Stomach (tissue), 19 donors: ENCODE measurements at places on chromosomes 7 and 10. TPM values are rescaled to one million over a fixed set of nuclear protein-coding genes. Genes with fewer than 3 reads are reported as not detected.
A peak's percentile ranks its signal among the peaks of the same experiment; 100 is the strongest.

DNA sequence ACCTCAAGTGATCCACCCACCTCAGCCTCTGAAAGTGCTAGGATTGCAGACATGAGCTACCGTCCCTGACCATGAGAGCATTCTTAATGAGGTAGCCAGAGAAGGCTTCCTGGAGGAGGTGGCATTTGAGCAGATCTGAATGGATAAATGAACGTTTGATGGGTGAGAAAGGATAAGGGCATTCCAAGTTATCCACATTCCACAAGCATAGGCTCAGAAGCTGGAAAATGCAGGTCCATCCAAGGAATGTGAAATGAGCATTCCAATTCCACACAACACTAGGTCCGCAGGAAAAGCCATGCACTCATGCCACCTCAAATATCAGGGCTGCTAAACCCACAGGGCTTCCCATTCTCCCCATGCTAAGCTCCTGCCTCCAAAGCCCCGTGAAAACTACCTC lies 17.0 kb downstream of the TMEM130 start:
- H3K27me3 ChIP-seq: peaks cover 21% of the 10 kb centered on the region
- no peak overlapping the region for H3K4me3 ChIP-seq
- no peaks in the 10 kb centered on the region for H3K4me1 ChIP-seq
- no peaks in the 10 kb centered on the region for H3K36me3 ChIP-seq

GRCh38 chr7:149873970-149874643 lies 338 bp downstream of the ATP6V0E2 start:
- no peak for DNase-seq
- H3K4me1 ChIP-seq: peaks cover 26% of the 10 kb centered on the region
- H3K27me3 ChIP-seq: no peaks in the 10 kb centered on the region
- peak overlapping the region; percentile 63 for H3K4me3 ChIP-seq
- peak overlapping the region; percentile 37 for H3K27ac ChIP-seq

GIMAP1 gene
- total RNA-seq: 4.8 TPM

DNA sequence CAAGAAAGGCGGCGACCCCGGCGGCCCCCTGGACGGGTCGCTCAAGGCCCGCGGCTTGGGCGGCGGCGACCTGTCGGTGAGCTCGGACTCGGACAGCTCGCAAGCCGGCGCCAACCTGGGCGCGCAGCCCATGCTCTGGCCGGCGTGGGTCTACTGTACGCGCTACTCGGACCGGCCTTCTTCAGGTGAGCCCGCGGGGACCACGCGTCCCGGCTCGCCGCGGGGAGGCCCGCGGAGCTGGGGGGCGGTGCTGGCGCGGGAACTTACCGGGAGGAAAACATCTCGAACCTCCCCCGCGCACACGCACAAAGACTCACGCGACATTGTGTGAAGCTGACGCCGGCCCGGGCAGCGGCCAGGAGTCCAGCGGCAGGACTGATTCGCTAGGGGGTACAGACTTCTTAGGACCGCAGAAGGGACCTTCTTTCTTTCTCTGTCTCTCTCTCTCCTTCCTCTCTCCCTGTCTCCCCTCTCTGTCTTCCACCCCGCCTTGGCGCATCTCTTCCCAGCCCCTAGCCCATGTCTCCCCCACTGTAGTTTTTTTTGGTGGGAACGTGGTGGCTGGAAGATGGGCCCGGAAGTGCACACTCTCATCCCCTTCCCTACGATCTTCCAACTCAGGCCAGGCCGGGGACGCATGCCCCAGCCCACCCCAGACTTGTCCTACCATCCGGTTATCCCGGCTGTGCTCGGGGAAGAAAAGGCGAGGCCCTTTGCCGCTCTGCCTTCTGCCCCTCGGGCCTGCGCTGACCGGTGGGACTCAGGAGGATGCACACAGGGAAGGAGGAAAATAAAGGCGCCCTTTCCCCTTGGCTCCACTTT lies 1.2 kb downstream of the EN2 start:
- no peaks in the 10 kb centered on the region for H3K36me3 ChIP-seq
- peaks cover 96% of the 10 kb centered on the region for H3K27me3 ChIP-seq
- no peak for DNase-seq

DNA sequence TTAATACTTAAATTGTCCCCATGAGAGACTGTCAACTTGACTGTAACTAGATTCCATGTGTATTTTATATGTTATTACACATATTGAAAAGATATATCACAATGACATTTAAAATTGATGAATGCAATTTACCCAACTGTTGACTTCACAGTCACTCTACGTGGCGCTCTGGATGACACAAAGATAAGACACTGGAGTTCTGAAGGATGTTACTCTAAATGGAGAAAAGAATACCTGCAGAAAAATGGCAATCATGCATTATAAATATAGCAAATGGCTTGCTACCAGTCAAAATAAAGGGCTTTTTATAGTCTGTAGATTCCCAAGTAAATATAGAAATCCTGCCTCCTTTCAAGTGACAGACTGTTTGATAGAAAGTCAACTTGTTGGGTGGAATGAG lies 143.6 kb upstream of the KLF6 start:
- H3K27ac ChIP-seq: no peak overlapping the region
- no peaks in the 10 kb centered on the region for H3K27me3 ChIP-seq
- peaks cover 6% of the 10 kb centered on the region for H3K4me1 ChIP-seq
- H3K36me3 ChIP-seq: no peaks in the 10 kb centered on the region

PSMG3 gene
- total RNA-seq: 15.6 TPM

ITGB1 gene
- total RNA-seq: 134 TPM

DNA sequence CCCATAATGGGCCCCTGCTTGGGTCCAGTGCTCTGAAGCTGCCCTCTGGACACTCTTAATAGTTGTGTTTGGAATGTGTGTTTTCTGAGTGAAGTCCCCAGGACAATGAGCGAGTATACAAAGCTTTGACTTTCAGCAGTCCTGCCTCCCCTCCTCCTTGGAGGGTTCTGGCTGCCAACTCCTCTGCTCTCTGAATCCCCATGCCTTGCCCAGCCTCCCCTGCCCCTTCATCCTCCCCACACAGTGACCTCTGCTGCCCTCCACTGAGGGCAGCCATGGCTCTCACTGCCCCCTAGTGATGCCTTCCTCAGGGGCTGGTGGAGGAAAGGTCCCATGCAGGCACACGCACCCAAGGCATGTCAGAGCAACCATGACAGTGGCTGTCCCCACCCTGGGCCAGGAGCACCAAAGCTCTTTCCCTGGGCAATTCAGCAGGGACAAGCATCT lies 40.9 kb downstream of the FRMPD2 start:
- no peak for DNase-seq
- H3K4me3 ChIP-seq: no peak overlapping the region
- no peaks in the 10 kb centered on the region for H3K36me3 ChIP-seq
- H3K27me3 ChIP-seq: peaks cover 4% of the 10 kb centered on the region

- no peaks in the 10 kb centered on the region for H3K27me3 ChIP-seq
- H3K27ac ChIP-seq: no peak overlapping the region
- H3K36me3 ChIP-seq: no peaks in the 10 kb centered on the region
Measured at GRCh38 chr10:94878649-94879048, 59.8 kb upstream of the CYP2C9 start.

GRCh38 chr10:132593389-132593788 lies 55.8 kb downstream of the INPP5A start:
- no peaks in the 10 kb centered on the region for H3K36me3 ChIP-seq
- H3K27ac ChIP-seq: peak overlapping the region; percentile 29
- H3K27me3 ChIP-seq: no peaks in the 10 kb centered on the region
- no peak for DNase-seq
- no peak overlapping the region for H3K4me3 ChIP-seq
- H3K4me1 ChIP-seq: peaks cover 97% of the 10 kb centered on the region

GRCh38 chr7:98077762-98078161 lies 28.9 kb upstream of the LMTK2 start:
- H3K4me1 ChIP-seq: no peaks in the 10 kb centered on the region
- H3K27ac ChIP-seq: peak overlapping the region; percentile 21
- H3K27me3 ChIP-seq: no peaks in the 10 kb centered on the region
- peak; percentile 5 for DNase-seq

PON2 gene
- 14.0 TPM for total RNA-seq

TLX1 gene
- 0.58 TPM for total RNA-seq

GRCh38 chr10:129253865-129254179 lies 213.2 kb upstream of the MGMT start:
- no peak overlapping the region for H3K4me3 ChIP-seq
- H3K36me3 ChIP-seq: no peaks in the 10 kb centered on the region
- peaks cover 15% of the 10 kb centered on the region for H3K27me3 ChIP-seq
- no peak for DNase-seq
- no peak overlapping the region for H3K27ac ChIP-seq

SUN3 gene
- not detected for total RNA-seq

DNA sequence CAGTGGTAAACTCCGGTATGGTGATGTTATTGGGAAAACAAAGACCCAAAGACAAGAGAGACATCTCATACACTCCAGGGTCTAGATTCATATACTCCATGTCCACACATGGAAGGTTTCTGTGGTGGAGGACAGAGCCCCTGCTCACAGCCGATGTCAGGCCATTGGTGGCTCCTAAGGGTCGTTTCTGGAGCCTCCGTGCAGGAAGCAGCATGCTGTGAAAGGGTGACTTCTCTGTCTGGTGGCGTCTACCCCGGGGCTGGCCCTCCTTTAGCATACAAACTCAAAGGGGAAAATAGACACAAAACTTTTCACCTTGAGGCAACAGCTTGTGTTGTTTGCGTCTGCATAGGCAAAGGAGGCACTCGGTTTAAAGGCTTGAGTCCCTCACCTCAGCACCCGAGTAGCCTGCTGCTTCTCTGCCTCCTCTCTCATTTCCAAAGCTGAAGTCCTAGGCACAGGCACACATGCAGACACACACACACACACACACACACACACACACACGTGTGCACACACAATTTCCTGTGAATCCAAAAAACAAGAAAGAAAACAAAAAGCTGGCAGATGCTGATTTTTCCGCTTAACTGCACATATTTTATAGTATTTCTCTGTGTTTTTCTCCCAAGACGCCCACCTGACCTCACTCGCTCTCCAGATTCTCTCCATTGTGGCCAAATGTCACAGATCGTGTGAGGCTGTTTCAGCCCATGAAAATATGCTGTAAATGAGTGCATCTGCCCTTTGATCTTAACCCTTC lies 601.4 kb upstream of the MGMT start:
- no peak overlapping the region for H3K4me3 ChIP-seq
- H3K27ac ChIP-seq: no peak overlapping the region
- no peaks in the 10 kb centered on the region for H3K36me3 ChIP-seq
- DNase-seq: peak; percentile 35
- no peaks in the 10 kb centered on the region for H3K4me1 ChIP-seq

LIPK gene
- not detected for total RNA-seq

ZNF804B gene
- 0.37 TPM for total RNA-seq

MEOX2 gene
- 0.29 TPM for total RNA-seq

- no peak overlapping the region for H3K4me3 ChIP-seq
- DNase-seq: no peak
- H3K4me1 ChIP-seq: no peaks in the 10 kb centered on the region
- H3K36me3 ChIP-seq: no peaks in the 10 kb centered on the region
- no peaks in the 10 kb centered on the region for H3K27me3 ChIP-seq
Measured at GRCh38 chr10:127320176-127320575, 123.8 kb upstream of the INSYN2A start.

CYP2C18 gene
- total RNA-seq: 5.5 TPM

DNA sequence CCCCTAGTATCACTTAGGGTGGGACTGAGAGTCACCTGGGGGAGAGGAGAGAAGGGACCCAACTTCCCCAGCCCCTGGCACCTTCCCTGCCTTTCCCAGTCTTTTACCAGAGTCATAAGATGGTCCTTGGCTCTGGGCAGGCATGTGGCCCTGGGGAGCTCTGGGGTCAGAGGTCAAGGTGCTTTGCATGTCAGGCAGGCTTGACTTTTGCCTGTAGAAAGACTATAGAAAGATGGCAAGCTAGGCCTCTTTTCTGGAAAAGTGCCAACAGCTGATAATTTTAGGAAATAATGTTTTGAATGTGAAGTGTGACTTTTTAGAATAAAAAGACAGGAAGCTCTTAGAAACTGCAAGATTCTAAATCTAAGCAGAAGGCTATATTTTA lies 67.5 kb downstream of the MKI67 start:
- H3K36me3 ChIP-seq: peaks cover 70% of the 10 kb centered on the region
- peaks cover 4% of the 10 kb centered on the region for H3K4me1 ChIP-seq
- H3K27me3 ChIP-seq: no peaks in the 10 kb centered on the region
- DNase-seq: no peak

SLC39A12 gene
- not detected for total RNA-seq

VAX1 gene
- not detected for total RNA-seq

DNA sequence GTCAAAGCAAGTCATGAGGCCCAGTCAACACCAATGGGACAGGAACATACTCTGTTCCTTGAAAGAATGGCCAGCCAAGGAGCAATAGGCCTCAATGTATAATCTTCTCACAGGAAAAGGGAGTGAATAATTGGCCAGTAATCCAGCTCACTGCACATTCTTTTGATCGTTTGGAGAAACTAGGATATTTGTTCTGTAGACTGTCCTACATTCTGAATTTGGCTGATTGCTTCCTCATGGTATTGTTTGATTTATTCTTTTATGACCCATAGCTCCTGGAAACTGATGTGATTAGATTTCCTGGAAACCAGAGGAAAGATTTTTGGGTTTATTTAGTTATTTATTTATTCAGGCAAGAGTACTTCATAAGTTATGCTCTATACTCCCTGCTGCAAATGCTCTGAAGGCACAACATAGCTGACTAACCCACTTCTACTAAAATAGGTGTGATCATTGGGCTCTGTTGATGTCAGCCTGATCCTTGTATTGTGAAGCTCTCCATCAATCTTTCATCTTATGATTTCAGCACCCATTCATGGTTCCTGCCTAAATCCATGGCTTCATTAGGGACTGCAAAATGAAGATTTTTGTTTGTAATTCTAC lies 745.2 kb downstream of the SUGCT start:
- H3K36me3 ChIP-seq: no peaks in the 10 kb centered on the region
- no peaks in the 10 kb centered on the region for H3K27me3 ChIP-seq
- DNase-seq: no peak
- H3K4me3 ChIP-seq: no peak overlapping the region
- no peaks in the 10 kb centered on the region for H3K4me1 ChIP-seq

SYT15B gene
- total RNA-seq: not detected

DNA sequence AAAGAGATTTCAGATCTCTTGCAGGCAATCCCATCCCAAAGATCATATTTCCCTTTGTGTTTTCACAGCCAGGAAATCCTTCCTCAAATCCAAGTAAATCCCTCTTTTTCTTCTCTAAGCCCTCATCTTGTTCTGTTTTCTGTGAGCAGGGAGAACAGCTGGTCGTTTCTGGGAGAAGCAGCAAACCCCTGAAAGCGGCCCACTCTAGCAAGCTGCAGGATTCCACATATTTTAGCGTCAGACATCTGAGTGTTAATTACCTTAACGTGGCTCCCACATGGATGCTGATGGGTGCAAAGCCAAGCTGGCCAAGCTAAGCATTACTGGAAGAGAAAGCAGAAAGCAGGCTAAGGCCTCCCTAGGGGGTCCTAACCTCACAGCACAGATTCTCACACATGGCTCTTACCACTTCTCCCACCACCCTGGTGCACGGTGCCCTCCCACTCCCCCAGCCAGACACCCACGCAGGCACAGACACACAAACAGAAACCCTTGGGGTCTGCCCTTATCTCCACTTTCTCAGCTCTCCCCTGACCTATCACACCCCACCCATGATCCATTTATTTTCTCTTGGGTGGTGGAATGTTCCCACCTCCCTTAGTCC lies 551.0 kb upstream of the AUTS2 start:
- H3K27ac ChIP-seq: no peak overlapping the region
- peak; percentile 7 for DNase-seq
- no peak overlapping the region for H3K4me3 ChIP-seq
- no peaks in the 10 kb centered on the region for H3K4me1 ChIP-seq
- H3K36me3 ChIP-seq: no peaks in the 10 kb centered on the region
- H3K27me3 ChIP-seq: no peaks in the 10 kb centered on the region

GRCh38 chr7:87210506-87210905 lies 9.0 kb downstream of the TMEM243 start:
- no peaks in the 10 kb centered on the region for H3K36me3 ChIP-seq
- DNase-seq: no peak
- H3K27ac ChIP-seq: no peak overlapping the region
- no peaks in the 10 kb centered on the region for H3K27me3 ChIP-seq
- H3K4me3 ChIP-seq: no peak overlapping the region

- H3K4me3 ChIP-seq: no peak overlapping the region
- H3K27me3 ChIP-seq: no peaks in the 10 kb centered on the region
- no peak for DNase-seq
- peak overlapping the region; percentile 2 for H3K27ac ChIP-seq
- peaks cover 40% of the 10 kb centered on the region for H3K4me1 ChIP-seq
Measured at GRCh38 chr10:29482591-29483431, 152.0 kb downstream of the SVIL start.
